ENCODE measurements at places on chromosomes 16 and 17.

GRCh38 chr17:45302649-45303173 is 14.1 kb downstream of the MAP3K14 start:
- DNase-seq: no peak

GRCh38 chr17:46943501-46944393 is 20.8 kb downstream of the GOSR2 start:
- no peak for DNase-seq

DNA sequence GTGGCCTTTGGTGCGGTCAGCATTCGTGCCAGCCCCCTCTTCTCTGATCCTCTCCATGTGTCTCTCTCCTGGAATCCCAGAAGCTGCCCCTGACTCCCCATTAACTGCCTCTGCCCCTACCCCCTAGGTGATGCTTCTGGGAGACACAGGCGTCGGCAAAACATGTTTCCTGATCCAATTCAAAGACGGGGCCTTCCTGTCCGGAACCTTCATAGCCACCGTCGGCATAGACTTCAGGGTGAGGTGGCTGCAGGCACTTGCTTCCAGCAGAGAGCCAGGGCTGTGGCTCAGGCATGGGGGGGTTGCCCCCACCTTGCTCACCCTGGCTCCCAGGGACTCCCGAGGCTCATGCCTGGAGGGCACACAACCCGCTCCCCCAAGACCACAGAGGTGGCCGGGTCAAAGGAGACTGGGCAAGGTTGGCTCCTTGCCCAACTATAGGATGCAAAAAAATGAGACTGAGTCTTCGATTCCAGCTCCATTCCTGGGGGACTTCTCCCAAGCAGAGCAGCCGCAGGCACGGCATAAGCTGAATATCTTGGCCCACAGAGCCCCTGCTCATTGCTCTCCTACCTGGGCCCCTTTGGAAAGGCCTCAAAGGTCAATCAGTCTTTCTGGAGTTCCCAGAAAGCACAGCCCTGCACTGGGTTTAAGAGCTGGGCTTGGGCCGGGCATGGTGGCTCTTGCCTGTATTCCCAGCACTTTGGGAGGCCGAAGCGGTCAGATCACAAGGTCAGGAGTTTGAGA is 3.8 kb downstream of the RAB37 start:
- no peak for DNase-seq

GRCh38 chr17:80940171-80941123 is 51.2 kb upstream of the CHMP6 start:
- no peak for DNase-seq

GRCh38 chr17:42313389-42313772 is 25.1 kb downstream of the STAT5A start:
- no peak for DNase-seq

DNA sequence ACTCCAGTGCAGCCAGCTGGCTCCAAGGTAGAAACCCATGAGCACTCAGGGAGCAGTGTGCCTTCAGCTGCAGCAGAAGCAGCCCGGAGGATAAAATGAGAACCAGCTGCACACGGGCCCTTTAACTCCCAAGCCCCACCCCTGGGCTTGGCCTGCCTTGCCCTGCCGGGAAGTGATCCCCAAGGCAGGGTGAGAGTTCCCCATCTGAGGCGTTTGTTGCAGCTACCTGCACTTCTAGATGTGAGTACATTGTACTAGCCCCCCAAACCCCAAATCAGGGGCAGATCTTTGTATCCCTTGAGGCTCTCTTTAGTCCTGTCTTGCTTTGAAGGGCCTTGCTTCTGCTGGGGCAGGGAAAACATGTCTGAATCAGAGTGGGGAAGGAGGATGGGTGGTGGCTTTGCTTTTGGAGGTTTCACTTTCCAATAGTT is at the start of gene MVP:
TSS of gene MVP (plus strand) at position 192 of the 431 bp plus-strand sequence. CDS start 10,088 bp downstream, outside the sequence.
- no peak for DNase-seq

DNA sequence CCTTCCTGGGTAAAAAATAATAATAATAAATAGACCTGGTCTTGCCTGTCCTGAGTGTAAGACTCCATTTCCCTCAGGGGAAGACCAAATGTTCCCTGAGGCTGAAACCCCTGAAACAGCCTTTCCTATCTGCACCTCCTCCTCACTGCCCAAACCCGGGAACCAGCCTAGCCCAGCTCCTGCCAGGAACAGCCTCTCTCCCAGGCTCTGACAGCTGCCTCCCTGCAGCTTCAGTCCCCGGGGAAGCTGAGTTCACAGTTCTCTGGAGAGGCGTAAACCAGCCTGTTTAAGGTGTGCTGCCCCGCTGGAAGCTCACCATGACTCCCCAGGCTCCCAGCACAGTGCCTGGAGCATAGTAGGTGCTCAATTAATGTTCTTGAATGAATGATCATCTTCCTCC is 7.3 kb upstream of the CDT1 start:
- DNase-seq: no peak

DNA sequence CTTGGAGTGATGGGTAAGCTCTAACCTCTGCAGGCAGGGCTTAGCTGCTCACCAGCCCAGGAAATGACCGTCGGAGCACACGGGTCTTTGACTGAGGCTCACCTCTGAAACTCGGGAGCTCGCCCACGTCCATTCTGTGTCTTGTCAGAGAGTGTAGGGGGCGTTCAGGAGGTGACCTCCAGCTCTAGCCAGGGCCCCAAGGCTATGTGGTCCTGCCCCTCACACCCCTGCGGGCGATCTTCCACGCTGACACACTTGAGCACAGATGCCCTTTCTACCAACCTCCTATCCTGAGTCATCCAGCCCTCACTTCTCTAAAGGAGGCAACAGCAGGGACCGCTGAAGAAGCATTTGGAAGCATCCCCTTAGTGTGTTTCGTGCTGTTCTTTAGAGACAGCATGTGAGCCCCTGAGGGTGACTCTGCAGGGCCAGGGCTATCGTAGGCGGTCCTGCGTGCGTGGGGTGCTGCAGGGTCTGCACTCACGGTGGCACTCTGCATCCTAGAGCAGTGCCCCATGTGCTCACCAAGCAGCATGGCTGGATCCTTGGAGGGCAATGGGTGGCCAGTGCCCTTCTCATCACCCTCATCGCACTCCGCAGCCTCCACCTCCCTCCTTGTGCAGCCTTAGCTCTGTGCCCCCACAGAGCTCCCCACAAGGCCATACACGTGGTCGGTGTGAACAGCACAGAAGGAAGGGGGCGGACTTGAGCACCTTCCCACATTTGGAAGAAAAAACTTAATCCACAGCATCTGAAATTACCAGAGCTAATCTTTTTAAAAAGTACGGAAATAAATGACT is 33.8 kb downstream of the SLC47A1 start:
- DNase-seq: no peak

DNA sequence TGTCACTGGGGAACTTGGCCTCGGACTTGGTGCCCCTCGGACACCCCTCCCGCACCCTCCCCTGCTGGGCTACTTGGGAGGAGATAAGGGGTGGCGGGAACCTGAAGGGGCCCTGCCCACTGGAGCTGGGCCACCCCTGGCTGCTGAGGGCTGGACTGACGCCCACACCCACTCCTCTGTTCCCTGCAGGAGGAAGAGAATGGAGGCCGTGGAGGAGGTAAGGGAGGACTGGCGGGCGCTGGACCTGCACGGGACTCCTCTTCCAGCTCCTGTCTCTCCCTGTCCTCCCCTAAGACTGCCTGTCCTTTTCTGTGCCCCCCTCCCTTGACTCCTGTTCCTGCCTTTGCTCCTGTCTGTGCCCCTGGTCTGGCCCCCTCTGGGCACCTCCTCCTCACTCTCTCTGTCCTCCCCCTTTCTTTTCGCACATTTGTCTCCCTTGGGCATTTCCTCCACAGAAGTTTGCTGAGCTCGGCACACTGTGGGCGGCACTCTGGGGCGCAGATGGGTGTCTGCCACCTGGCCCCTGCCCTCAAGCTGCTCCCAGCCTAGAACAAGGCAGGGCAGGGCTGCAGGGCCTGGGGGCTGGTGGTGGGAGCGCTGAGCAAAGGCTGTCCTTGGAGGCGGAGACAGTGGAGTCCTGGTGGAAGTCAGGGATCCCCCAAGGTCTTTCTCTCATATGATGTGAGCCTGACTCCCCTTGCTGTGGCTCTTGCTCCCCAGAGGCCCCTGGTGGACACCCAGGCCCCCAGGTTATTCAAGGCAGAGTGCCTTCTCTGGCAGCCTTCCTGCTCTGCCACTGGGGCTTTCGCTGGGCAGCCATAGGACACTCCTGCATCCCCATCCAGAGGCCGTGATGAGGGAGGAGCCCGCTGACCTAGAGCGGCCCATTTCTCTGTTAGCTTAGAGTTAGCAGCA is 32.7 kb downstream of the ARHGAP23 start:
- DNase-seq: no peak

Data from stimulated activated CD8-positive, alpha-beta memory T cell treated with anti-CD3 and anti-CD28 coated beads, Interleukin-2, amount 100 ng/mL, for 48 hours (primary cell).